Activated naive CD4-positive, alpha-beta T cell treated with Interleukin-2 at 50 U/mL for 16 hours (primary cell): ENCODE measurements at places on chromosomes 6 and 20.

DNA sequence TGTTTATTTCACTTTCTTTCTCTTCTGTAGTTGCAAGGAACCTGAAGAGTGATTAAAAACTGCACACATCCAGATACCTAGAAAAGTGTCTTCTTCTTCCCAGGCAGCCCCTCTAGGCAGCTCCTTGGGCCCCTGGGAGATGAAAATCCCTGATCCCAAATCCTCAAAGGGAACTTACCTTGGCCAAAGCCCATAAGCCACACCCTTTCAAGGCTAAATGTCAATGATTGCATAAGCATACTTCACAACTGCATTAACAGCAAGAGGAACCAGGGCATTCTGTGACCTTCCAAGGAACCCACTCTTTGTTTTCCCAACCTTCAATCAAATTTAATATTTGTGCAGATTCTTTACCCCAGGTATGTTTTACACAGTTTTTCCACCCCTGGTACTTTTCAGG, 4.4 kb upstream of the HMGN3 start:
- DNase-seq, result no peak

GRCh38 chr20:59771506-59772372, 161.7 kb downstream of the SYCP2 start:
- no peak for DNase-seq

GRCh38 chr6:95145457-95145856, 431.9 kb upstream of the MANEA start:
- DNase-seq, result no peak

GRCh38 chr6:40735121-40735520, 148.0 kb upstream of the LRFN2 start:
- no peak for DNase-seq

DNA sequence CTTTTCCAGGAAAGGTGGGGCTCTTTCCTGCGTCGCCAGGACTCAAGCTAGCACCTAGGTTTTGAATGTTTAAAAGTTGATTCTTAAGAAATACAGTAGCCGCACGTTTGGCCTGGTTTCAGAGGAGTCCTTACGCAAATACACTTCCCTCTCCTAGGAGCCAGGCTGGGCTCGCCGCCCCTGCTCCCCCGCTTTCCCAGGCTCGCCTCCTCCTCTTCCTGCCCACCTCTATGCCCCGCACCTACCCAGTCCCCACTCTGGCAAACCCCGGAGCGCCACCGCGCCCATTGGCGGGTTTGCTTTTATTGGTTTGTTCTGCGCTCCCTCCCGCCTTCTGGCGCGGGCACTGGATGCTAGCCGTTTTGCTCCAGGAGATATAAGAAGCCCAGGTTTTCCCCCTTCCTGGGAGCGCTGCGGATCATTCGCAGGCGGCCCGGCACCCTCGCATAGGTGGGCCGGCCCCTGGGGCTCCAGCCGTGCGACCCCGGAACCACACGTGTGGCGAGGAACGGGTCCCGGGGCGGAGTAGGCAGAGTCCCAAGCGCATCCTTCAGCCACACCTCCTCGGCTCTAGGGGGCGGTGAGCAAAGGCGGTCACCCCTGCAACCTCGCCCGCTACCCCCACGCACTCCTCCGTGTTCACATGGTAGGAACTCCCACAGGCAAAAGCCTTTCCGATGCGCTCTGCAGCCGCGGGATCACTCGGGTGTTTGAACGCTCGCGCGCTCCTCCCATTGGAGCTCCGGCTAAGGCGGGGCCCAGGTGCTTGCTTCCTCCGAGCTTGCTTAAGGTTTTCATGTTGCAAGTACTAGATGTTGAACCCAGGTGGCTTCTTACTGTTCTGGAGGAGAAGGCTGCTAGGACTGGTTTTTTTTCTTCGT, 119.0 kb downstream of the RTN4IP1 start:
- peak; percentile 71 for DNase-seq

GRCh38 chr6:67541586-67541985, 1093.5 kb upstream of the ADGRB3 start:
- DNase-seq, result no peak

- no peak for DNase-seq
These were observed 16.2 kb downstream of the DAAM2 start for GRCh38 chr6:39808346-39808745.

- DNase-seq, result peak; percentile 15
These were observed 81.0 kb downstream of the GPX5 start for GRCh38 chr6:28606424-28607391.

GRCh38 chr20:32544893-32545840, 40.0 kb downstream of the NOL4L start:
- no peak for DNase-seq

DNA sequence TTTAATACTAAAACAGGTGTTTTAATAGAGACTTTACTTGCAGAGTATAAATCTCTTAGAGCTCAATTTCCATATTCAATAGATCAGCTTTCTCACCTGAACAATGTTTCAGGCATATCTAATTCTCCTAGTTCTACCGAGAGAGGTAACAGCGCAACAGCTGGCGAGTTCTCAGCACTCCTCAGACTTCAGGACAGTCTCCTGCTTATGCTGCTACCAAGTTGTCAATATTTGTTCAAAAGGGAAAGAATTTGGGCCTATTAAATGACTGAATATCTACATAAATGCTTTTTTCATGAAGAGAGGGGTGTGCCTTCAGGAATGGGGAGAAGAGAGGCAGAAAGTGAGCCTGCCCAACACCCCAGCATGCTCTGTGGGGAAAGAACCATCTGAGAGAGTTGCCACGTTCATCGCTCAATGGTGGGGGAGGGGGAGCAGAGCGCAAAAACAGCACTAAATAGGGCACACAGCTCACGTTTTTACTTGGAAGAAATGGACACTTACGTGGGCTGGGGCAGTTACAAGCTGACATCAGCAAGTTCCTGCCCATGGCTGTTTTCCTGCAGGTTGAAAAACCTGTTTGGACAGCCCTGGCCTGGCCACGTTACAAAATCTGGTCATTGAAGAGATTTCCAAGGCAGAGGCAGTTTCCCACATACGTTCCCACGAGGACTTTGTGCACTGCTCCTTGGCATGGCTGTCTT, 38.0 kb downstream of the EZR start:
- no peak for DNase-seq

DNA sequence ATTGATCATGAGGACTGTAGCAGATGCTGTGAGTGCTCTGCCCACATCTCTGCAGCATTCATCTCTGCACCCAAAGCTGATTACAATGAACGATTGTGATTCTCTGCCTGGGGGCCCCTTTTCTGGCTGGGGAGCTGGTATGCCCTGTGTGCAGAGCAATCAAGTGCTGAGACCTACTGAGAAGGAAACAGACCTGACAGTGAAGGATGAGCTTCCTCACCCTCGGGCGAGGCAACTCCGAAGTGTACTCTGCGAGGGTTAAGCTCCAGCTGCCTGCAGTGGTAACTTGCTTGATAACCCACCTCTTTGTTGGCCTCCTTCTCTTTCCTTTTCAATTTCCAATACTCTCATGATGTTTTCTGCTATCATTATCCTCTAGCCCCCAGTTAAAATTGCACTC, 289.7 kb upstream of the RNF24 start:
- no peak for DNase-seq

DNA sequence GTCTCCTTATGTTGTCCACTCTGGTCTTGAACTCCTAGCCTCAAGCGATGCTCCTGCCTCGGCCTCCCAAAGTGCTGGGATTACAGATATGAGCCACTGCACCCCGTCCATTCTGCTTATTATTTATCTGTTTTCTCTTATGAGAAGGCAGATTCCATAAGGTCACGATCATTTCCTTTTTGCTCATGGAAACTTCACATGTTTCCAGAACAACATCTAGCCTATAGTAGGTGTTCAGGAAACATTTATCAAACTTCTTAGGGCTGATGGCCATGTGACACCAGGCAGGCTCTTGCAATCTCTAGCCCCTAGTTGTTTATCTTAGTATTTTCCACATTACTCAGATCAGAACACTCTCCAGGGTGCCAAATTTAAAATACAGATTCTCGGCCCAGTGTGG, 61.2 kb downstream of the ZFP64 start:
- DNase-seq, result no peak

DNA sequence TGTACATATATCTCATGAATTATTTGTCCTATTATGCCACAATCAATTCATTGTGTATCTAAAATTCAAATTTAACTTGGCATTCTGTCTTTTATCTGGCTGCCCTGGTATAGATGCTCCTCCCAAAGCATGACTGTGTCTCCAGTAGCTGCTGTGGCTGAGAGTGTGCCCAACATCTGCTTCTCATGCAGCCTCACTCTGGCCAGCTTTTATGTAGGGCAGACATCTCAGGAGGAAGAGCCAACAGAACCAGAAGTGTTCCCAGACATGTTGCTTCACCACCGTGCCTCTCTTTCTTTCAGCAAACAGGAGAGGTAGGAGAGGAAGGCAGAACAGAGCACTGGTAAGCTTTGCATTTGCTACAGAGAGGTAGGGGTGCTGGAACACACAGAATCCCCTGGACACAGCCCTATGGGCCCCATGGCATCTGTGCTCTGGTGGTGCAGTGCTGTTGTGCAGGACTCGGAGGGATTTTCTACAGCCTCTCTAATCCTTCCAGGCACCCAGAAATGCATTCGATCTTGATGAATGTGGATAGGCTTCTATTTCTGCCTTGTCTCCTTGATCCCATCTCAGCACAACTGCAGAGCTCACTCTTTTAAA, 637.1 kb downstream of the UTRN start:
- DNase-seq, result no peak

DNA sequence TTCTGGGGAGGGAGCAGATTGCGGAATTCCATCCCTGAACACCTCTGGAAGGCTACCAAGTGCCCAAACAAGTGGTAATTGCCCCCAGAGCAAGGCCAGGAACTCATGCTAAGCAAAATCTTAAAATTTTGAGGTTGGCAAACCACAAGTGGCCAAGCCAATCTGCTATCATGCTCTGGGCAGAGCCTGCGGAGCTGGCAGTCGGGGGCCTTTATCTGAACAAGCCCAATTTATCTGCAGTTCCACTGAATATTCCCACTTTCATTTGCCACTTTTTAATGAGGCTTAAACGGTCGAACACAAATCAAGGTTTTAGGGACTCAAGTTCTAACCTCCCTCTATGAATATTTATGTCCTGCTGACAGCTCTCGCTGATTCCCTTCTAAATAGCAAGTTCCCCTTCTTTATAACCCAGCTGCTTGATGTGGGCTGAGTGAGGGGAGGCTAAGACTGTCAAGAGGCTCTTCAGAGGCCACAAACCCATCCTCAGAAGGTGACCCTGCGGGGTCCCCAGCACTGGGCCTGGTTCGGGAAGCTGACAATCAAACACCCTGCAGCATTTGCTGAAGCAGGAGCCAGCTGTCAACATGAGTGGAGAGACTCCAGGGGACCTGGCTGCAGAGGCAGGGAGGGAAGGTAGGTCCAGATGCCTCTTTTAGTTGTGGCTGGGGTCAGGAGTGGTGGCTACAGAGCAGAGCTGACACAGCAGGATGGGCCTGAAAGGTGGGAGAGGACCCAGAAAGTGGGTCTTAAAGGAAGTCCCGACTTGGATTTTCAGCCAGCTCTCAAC, 11.9 kb downstream of the CCDC167 start:
- no peak for DNase-seq

- DNase-seq, result no peak
These were observed 20.1 kb upstream of the HELZ2 start for GRCh38 chr20:63594043-63594561.

DNA sequence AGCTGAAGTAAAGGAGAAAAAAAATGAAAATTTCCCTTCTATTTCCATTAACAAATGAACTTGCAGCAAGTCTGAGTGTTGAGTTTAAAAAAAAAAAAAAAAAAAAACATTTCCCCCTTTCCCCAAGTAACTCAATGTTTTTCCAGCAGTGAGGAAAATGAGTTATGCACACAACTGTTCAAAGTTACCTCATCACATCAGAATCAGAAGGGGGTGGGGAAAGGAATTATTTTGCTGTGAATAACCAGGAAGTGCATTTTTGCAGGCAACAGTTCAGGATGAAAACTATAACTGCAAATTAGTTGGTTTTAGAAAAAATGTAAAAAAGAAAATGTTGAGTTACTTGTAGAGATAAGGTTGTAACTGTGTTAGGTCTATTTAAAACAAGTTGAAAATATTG, 568.9 kb upstream of the CITED2 start:
- DNase-seq, result no peak

DNA sequence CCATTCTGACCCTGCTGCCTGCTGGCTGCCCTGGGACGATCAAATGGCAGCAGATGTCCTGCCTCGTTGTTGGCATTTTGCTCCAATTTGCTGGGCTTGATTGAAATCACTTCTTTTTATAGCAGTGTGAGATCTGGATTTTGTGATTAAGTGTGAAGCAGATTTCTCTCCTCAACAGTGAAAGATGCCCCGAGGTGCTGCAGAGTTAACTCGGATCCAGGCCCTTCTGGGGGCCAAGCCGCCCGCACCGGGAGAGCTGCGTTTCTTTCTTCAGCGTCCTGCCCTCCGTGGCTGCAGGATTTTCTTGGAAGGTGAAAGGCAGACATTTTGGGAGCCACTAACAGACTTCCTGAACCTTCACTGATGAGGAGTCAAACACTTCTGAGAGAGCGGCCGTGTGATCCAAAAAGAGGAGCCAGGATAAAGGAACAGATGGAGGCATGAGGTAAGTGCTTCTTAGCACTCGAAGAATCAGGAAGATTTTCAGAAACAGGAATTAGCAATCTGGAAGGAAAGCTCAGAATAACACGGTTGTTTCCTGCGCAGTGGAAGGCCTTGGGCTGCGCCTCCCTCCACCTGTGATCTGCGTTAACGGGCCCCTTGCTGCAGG, 139.5 kb upstream of the AFDN start:
- DNase-seq, result no peak

DNA sequence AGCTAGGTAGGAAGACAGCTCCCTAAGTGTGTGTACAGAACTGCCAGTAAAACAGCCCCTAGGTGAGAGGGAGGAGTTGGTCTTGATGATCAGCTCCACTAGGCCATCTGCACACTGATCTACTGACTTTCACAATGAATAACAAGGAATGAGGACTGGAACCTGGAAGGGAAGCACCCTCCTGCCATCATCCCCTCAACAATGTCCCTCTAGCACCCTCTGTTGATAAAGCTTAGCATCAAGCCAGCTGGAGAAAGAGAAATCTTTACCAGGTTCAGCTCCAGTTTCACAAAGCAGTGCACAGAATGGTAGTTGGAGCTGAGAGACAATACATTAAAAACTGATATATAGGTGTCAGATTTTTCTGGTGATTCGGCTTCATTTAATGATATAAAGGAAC, 57.2 kb upstream of the IRAK1BP1 start:
- DNase-seq, result no peak

DNA sequence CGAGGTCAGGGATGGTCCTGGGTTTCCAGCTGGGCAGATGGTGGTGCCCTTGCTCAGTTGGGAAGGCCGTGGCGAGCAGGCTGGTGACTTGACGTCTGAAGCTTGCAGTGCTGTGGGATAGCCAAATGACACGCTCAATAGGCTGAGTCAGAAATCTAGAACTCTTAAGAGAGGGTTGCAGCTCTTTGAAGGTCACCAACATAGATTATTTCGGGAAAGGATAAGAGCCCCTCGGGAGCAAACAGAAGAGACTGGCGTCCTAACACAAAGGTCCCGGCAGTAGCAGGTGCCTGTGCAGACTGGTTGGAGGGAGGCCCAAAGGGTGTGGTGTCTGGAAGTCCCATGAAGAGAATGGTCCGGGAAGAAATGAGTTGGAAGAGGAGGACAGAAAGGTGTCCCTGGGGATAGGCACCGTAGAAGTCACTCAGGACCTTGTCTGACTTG, 18.4 kb downstream of the PKIG start:
- DNase-seq, result no peak
